Activated CD4-positive, alpha-beta memory T cell treated with anti-CD3 and anti-CD28 coated beads, Interleukin-2, amount 10 ng/mL, durations not matched to agents 7 days and 5 days (primary cell): ENCODE measurements at places on chromosomes 12 and 14. TPM values are rescaled to one million over a fixed set of nuclear protein-coding genes. Genes with fewer than 3 reads are reported as not detected.

DNA sequence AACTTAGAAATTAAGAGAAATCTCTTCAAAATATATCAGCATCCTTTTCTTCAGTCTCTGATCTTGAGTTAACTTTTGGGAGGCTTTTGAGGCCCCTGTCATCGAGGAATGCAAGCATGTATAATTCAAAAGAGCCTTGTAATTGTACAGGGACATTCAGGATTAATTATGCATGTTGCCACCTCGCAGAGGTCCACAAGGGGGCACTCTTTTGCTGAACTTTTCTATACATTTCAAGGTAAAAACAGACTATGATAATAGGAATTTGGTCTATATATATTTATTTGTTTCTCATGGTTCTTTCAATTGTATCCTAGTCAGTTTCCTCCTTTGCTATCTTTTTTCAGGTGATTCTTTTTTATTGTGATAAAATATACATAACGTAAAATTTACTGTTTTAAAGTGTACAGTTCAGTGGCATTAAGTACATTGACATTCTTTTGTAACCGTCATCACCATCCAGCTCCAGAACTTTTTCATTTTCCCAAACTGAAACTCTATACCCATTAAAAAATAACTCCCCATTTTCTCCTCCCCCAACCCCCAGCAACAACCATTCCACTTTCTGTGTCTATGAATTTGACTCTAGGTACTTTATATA lies 47.0 kb upstream of the SLC2A13 start:
- DNase-seq = peak; percentile 52

ERBB3 gene
- 2.5 TPM for total RNA-seq

DNA sequence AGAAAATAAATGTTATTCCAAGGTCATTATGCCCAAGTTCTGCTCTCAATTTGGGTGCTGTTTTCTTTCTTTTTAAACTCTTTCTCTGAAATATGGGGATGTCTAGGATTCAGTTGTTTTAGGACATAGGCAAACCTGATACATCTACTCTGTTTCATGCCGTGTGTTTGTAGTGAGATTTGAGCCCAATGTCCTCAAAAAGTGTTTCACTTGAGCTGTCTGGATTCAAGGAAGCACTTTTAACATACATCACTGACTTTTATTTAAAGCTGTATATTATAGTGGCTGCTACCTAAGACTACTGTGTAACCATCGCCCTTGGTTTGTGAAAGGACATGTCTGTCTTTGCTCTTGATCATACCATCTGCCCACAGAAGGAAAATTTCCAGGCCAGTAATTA lies 709.3 kb upstream of the STXBP6 start:
- no peak for DNase-seq

- no peak for DNase-seq
These were observed 28.1 kb downstream of the APOBEC1 start for GRCh38 chr12:7637615-7638014.

- no peak for DNase-seq
These were observed 42.8 kb upstream of the CRADD start for GRCh38 chr12:93634416-93634815.

PRB2 gene
- total RNA-seq = not detected

DNA sequence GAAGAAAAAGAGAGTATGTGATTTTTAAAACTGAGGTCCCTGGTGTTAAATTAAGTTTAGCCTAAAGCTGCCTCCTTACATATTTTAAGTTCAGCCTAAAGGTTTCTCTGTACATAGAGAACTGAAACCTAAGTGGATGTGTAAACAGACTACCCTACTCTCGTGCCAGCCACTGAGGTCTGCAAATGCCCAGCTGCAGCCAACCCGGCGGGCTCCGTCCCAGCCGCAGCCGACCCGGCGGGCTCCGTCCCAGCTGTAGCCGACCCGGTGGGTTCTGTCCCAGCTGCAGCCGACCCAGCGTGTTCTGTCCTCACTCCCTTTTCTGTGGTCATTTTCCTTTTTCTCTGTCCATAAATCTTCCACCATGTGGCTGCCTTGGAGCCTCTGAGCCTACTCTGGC lies 97.2 kb upstream of the SFSWAP start:
- no peak for DNase-seq

LMNTD1 gene
- total RNA-seq = not detected

PDZRN4 gene
- total RNA-seq = not detected

DNA sequence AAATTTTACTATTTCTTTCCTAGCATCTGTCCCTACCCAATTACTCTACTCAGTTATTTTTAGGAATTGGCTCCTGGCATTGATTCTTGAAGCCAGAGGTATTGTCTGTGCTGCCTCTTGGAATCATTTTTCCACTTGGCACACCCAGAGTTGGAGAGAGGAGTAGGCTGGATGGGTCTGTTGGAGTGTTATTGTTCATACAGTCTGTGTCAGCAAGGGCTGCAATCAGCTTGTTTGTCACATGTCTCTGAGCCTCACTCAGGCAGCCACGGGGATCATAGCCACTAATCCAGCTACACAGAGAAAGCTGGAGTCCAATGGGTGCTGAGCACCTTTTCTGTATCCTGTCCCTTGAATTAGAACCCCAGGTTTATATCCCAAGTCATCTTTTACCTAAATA lies 176.0 kb upstream of the DYRK2 start:
- DNase-seq = no peak

MIP gene
- total RNA-seq = not detected

DNA sequence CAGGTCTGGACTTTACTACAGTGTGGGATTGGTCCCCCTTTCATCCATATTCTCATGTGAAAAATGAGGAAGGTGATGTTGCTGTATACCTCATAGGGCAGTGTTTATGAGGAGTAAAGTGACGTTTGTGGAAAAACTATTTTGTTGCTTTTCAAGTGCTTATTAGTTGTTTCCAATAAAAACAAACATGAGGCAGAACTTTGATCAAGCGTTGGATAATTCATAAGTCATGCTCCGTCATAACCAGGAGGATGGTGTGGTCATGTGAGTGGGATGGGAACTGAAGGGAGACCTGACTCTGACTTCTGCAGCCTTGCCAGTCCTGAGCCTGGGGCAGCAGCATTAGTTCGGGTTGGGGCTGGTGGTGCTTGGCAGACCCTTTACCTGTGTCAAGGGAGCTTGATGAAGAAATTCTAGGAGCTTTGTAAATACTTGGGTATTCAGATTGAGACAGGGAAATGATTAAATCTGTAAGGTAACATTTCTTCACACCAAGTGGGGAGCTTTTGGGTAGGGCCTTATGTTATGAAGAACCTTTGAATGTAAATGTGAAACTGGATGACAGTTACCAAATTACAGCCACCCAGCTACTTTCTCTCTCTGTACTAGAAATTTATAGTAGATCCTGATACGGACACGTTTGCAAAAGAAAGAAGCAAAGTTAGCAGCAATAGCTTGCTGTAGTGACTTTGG lies 462.4 kb upstream of the RGS6 start:
- no peak for DNase-seq

GRCh38 chr12:115320967-115321366 lies 637.0 kb upstream of the TBX3 start:
- no peak for DNase-seq

GRCh38 chr14:75946785-75947184 lies 35.0 kb downstream of the TGFB3 start:
- DNase-seq = no peak

DNA sequence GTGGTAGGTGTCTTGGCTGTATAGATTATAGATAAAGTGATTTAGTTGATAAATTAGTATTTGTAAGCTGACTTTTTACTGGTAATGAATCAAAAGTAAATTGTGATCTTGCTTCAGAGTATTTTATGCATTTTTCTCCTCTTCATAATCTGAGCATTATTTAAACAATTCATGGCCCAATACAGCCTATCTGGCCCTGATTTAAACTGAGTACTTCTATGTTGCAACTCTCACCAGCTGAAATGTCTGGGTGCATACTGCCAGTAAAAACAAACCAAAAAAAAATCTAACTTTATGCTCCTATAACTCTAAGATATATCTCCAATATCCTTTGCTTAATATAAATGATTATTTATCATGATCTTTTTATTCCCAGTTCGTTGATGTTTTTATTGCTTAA lies 86.6 kb downstream of the MIA2 start:
- no peak for DNase-seq

DAZAP2 gene
- total RNA-seq = 247 TPM

DNA sequence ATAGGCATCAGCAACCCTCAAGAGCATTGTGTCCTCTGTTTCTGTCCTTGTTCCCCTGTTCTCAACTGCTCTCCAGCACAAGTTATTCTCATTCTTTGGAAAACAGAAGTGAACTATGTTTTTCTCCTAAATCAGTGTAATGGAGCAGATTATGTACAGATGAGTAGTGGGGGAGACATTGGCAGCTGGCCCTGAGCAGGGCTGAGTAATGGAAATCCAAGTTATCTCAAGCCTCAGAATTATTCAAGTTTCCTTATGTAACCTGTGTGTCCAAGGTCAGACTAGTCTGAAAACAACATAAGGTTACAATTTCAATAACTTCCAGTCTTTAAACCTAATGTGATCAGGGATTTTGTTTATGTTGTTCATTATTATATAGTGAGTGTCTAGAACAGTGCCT lies 116.1 kb upstream of the FUT8 start:
- no peak for DNase-seq

DNA sequence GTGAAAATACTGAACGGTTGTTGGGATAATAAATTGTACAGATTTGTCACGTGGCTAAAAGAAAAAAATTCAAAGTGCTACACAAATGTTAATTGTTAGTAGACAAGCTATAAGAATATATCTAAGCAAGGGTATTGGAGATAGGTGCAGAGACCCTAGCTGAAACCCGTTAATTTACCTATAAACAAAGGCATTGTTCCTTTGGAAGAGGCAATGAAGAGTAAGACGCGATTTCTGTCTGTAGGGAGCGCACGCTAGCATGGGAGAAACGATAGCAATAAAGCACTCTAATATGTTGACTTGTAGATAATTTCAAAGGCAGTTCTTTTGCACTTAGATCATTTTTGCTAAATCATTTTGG lies 565 bp downstream of the CCDC77 start:
- no peak for DNase-seq

PRICKLE1 gene
- total RNA-seq = 0.30 TPM

DNA sequence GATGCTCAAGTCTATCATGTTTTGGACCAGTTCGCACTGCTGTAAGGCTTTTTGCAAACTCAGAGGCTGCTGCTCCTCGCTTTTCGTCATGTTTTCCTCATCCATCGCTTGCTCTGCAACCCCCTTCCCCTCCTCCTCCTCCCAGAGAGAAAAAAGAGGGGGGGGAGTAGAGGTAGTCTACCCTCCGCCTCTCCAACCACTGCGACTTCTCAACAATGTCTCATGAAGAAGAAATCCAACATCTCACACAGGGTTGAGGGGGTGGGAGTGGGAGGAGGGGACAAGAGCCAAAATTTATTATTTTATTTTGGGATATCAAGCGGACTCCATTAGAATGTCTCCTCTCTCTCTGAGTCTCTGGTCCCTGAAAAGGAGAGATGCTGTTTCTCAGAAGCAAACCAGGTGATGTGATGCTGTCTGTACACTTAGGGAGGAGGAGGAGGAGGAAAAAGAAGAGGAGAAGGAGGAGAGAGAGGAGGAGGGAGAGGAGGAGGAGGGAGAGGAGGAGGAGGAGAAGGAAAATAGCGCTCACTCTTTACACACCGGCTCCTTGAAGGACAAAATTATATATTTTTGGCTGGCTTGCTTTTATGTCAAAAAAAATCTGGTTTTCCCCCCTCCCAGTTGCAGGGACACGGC lies 520 bp downstream of the KSR2 start:
- no peak for DNase-seq

GRCh38 chr12:90576707-90577106 lies 378.3 kb downstream of the CCER1 start:
- DNase-seq = no peak

- no peak for DNase-seq
These were observed 58.7 kb downstream of the LRRC74A start for GRCh38 chr14:76884853-76885276.

FLVCR2 gene
- total RNA-seq = 3.0 TPM

ARID4A gene
- total RNA-seq = 37.9 TPM
